ENCODE measurements at places on chromosomes 7 and 10. TPM values are rescaled to one million over a fixed set of nuclear protein-coding genes. Genes with fewer than 3 reads are reported as not detected.

PRKCQ gene
- 0.05 TPM for polyA plus RNA-seq

SPDYE6 gene
- polyA plus RNA-seq = not detected

ZC3HAV1L gene
- polyA plus RNA-seq = 8.9 TPM

NKX1-2 gene
- not detected for polyA plus RNA-seq

CHRM2 gene
- polyA plus RNA-seq = 47.1 TPM

CPA4 gene
- 31.5 TPM for polyA plus RNA-seq

SFMBT2 gene
- polyA plus RNA-seq = 1.3 TPM

ARF5 gene
- 185 TPM for polyA plus RNA-seq

AEBP1 gene
- polyA plus RNA-seq = 24.1 TPM

Measured in fibroblast of lung (primary cell).